ENCODE measurements at places on chromosomes 13 and 19. TPM values are rescaled to one million over a fixed set of nuclear protein-coding genes. Genes with fewer than 3 reads are reported as not detected.

The DMKN gene
- 7.0 TPM for total RNA-seq

The CYP2F1 gene
- not detected for total RNA-seq

The SPHK2 gene
- total RNA-seq, result 115 TPM

The F2RL3 gene
- total RNA-seq, result not detected

The FUT1 gene
- total RNA-seq, result 6.3 TPM

The NCR1 gene
- total RNA-seq, result not detected

The RASAL3 gene
- total RNA-seq, result not detected

The FAM216B gene
- not detected for total RNA-seq

The GADD45GIP1 gene
- 75.2 TPM for total RNA-seq

The TRAPPC6A gene
- 34.2 TPM for total RNA-seq

The FBXO46 gene
- 57.6 TPM for total RNA-seq

- no peak for DNase-seq
These were observed 70.6 kb downstream of the MTUS2 start for GRCh38 chr13:28890712-28891111.

DNA sequence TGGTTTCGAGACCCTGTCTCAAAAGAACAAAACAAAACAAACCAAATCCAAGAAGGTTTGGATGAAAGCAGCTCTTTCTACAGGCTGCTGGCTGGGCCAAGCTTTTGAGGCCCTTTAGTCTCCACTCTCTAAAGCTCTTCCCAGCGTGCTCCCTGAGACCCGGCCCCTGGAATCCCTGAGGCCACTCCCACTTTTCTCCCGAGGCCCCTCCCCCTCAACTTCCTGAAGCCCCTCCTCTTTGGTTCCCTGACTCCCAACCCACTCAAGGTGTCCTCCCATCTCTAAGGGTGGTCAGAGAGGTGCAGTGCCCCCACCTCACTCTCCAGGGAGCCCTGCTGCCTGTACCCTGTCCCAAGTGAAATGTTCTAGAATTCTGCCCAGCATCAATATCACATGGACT, 10.6 kb downstream of the ERICH6B start:
- no peak for DNase-seq

DNA sequence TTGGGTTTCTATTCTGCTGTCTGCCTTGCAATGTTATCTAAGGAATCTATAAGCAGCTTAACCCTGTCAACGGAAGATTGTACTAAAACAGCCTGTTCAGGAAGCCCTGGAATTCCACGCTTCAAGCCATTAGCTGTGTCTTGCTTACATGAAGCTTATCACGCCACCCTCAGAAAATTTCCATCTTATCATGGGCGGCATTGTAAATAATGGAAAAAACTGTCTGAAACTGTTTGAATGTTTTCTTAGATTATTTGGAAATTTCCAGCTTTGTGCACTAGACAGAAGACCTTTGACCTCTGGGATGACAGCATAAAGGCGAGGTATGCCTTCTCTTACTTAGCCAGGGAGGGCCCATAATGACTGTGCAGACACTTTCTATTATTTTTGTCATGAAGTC, 319.7 kb downstream of the KCNRG start:
- DNase-seq, result no peak

DNA sequence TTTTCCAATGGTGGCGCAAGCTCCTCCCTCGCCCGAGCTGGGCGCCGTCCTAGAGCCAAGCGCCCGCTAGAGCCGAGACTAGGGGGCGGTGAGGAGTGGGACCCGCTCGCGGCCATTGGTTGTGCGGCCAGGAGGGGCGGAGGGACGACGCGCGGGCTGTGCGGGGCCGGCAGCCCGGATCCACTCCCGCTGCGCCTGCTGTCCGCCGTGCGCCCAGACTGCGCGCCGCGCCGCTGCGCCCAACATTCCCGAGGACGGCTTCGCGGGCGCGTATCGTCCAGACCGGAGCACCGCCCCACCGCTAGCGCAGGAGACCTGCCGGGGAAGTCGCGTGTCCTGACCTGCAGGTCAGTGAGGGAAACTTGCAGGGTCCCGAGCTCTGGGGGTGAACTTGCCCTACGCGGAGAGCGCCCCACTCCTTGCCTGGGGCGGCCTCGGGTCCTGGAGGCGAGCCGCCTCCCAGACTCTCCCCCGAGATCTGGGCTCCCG, at the start of gene SERTM1:
Gene SERTM1, plus strand, starts transcription at position 183 of the 489 bp plus-strand sequence. CDS start 21,059 bp downstream, outside the sequence.
- DNase-seq, result no peak

DNA sequence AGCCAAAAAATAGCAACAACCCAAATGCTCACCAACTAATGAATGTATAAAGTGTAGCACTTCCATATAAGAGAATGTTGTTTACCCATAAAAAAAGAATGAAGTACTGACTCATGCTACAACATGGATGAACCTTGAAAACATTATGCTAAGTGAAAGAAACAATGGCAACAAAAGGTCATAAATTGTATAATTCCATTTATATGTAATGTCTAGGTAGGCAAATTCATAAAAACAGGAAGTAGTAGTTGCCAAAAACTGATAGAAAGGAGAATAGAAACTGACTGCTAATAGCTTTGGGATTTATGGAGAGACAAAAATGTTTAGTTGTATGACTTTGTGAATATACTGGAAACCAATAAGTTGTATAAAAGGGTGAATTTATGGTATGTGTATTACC, 21.6 kb downstream of the MYCBP2 start:
- no peak for DNase-seq

DNA sequence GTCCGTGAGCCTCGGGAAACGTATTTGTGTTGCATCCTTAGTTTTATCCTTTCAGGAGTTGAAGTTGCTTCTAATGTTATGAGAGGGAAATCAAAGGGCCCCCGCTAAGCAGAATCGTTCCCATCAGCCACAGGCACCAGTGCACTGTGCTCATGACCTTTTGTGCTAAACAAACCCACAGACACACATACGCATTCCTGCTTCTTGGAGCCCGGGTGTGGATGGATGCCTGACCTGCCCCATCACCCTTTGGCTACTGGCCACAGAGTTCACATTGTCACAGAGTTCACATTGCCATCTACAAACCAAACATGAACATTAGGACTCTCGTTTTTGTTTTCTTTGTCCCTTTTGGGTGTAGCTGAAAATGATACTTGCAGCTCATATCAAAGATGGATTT, 47.2 kb downstream of the CHST8 start:
- DNase-seq, result no peak

GRCh38 chr13:46668931-46669525, 116.1 kb downstream of the LRCH1 start:
- no peak for DNase-seq

DNA sequence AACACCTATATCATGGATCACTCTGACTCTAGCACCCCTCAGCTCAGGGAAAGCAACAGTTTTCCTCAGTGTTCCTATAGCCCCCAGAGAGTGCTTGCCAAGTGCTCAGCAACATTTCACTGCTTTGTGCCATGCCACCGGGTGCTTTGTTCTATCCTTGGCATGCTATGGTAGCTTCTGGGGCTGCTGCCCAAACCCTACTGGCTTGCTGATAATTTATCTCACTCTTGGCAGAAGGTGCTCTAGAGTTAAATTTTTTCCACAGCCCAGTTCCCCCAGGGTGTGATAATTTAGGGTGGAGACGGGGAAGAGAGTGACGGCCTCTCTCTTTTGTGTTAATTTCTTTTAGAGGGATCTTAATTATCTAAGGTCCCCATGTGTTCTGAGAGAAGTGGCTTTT, 12.6 kb upstream of the CSNK1A1L start:
- DNase-seq, result no peak

DNA sequence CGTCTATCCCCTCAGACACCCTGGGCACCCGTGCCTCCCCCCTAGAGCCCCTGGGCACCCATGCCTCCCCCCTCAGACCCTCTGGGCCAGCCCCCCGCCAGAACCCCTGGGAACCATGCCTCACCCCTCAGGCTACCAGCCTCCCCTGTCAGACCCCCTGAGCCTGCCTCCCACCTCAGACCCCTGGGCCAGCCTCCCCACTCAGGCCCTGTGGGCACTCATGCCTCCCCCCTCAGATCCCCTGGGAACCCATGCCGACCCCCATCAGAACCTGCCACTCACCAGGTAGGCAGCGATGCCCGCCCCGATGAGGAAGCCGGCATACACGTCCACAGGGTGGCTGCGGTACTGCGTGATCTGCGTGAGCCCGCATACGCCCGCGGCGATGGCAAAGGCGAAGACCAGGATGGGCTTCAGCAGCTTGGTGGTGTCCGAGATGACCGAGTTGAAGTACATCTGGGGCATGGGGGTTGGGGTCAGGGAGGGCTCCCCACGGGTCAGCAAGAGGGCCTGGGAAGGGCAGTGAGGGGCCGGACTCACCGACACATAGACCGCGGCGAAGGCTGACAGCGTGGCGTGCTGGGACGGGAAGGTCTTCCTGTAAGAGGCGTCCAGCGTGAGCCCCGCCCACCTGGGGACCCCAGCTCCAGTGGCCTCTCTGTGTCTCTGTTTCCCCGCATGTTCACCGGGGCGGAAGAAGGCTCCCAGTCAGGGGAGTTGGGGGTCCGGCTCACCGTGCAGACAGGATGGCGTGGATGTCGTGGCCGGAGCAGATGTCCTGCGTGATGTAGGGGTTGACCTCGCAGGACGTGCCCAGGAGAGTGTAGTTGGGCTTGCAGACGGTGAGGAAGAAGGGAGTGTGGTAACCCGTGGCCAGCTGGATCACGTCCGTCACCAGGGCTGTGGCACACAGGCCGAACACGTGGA, 7.3 kb downstream of the PLPPR3 start:
- DNase-seq, result no peak

DNA sequence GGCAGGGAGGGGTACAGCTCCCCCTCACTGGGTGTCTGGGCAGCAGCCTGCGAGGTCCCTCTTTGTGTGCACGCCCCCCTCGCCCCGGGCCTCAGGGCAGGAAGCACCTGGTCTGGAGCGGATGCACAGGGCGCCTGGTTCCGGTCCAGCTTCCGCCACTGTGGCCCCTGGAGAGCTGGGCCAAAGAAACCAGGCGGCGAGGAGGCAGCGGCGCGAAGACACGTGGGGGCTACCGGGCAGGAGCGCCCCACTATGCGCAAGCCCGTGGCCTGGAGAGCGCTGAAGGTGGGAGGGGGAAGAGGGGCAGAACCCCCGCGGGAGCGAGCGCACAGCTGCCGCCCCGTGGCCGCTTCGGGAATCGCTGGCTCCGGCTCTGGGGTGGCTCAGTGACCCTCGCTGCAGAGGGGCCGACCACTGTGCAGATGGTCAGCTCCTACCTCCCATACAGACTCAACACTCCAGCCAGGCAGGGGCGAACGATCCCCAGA, 1.7 kb upstream of the LYL1 start:
- no peak for DNase-seq

GRCh38 chr13:103883164-103883563, 816.9 kb upstream of the SLC10A2 start:
- DNase-seq, result peak; percentile 98

DNA sequence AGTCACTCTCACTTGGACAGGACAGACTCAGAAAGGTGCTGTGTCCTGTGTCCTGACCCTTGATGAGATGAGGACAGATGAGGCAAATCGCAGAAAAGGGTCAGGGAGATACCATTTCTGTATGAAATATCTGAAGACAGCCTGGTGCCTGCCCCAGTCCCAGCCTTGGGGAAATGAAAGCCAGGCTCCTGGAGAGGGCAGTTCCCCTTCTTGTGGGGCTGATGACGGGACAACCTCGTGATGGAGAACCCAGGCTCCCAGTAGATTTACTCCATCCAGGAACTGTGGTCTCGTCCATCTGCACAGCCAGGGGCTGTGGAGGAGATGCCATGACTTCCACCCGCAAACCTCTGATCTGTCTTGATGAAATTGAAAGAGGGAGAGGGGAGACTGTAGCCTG, 13.8 kb downstream of the LILRB1 start:
- no peak for DNase-seq

GRCh38 chr13:62595976-62596375, 1180.3 kb upstream of the PCDH20 start:
- DNase-seq, result no peak

GRCh38 chr19:53057904-53058580, 13.5 kb downstream of the ERVV-2 start:
- no peak for DNase-seq

GRCh38 chr19:4373601-4374497, 26.5 kb downstream of the SH3GL1 start:
- no peak for DNase-seq

DNA sequence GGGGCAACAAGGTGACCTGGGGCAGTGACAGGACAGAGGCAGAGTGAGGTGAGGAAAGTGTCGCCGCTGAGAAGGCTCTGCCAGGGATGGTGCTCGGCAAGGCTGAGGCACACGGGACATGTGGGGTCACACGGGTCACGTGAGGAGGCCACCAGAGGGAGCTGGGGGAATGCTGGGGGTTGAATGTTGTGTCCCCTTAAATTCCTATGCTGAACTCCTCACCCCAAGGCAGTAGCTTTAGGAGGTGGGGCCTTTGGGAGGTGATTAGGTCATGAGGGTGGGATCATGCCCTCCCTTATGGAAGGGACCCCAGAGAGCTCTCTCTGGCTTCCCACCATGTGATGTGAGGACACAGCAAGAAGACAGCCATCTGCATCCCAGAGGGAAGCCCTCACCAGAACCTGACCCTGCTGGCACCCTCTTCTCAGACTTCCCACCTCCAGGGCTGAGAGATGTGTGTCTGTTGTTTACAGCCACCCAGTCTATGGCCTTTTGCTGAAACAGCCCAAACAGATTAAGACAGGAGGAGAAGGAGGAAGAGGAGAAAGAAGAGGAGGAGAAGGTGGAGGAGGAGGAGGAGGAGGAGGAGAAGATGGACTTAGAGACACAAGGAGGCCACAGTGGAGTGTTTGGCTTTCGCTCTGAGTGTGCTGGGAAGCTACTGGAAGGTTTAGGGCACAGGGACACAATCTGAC, 35.4 kb downstream of the RFX2 start:
- no peak for DNase-seq

GRCh38 chr13:75376792-75377402, 105.1 kb downstream of the TBC1D4 start:
- DNase-seq, result no peak

DNA sequence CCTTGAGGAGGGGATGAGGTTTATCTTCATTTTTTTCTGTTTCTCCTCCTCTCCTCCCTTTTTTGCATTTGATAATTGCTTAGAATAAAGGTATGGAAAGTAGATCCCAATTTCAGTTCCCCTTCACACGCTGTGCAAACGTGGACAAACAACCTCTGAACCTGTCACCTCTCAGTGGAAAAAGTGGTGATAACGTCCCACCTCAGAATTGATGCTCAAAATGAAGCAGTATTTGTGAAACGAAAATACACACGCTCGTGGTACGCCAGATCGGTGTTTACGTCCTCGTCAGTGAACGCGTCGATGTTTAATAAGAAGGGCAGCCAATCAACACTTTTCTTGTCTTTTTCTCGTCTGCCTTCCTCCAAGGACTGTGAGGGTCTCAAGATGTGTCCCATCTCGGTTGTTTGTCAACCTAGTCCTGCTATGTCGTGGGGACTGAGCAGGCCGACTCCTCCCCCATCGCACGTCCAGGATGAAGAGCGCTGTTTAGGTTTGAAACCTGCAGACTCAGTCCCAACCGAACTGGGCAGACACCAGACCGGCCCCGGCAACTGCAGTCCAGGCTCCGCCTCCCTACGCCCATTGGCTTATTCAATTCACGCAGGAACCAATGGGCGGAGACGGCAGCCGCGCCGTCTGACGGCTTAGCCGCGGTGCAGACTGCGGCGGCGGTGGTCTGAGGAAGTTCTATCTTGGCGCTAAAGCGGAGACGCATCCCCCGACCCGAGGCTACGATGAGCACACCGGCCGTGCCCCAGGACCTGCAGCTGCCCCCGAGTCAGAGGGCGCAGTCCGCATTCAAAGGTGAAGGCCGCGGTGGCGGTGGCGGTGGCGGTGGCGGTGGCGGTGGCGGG, at the start of gene CKAP2:
Gene CKAP2, plus strand, starts transcription at position 659 of the 857 bp plus-strand sequence. Its CDS starts 79 bp downstream, at position 738.
- peak; percentile 99 for DNase-seq

Data from HT-29 (cell line).